ENCODE measurements at places on chromosomes 2 and 18.

- no peak for DNase-seq
Measured at GRCh38 chr2:7860693-7861092, 821.2 kb upstream of the ID2 start.

GRCh38 chr2:45259547-45260160 is 250.4 kb upstream of the SIX2 start:
- DNase-seq, result no peak

- no peak for DNase-seq
Measured at GRCh38 chr2:203578759-203579643, 43.9 kb upstream of the RAPH1 start.

- DNase-seq, result no peak
Measured at GRCh38 chr2:238971318-238972145, 123.6 kb downstream of the TWIST2 start.

DNA sequence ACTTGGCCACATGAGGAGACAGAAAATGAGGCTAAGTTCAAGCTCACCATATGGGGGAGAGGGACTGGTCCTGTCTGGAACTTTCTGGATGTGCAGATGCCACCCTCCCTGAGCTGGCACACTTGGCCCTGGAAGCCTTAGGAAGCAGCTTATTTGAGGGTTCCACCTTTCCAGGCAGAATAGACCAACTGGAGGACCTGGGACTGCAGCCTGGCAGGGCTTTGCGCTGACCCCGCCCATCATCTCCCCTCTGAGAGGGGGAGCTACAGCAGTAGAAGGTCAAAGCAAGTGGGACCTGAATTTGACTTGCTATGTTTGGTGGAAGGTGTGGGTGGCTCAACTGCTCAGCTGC is 39.5 kb downstream of the TMEM17 start:
- DNase-seq, result no peak

DNA sequence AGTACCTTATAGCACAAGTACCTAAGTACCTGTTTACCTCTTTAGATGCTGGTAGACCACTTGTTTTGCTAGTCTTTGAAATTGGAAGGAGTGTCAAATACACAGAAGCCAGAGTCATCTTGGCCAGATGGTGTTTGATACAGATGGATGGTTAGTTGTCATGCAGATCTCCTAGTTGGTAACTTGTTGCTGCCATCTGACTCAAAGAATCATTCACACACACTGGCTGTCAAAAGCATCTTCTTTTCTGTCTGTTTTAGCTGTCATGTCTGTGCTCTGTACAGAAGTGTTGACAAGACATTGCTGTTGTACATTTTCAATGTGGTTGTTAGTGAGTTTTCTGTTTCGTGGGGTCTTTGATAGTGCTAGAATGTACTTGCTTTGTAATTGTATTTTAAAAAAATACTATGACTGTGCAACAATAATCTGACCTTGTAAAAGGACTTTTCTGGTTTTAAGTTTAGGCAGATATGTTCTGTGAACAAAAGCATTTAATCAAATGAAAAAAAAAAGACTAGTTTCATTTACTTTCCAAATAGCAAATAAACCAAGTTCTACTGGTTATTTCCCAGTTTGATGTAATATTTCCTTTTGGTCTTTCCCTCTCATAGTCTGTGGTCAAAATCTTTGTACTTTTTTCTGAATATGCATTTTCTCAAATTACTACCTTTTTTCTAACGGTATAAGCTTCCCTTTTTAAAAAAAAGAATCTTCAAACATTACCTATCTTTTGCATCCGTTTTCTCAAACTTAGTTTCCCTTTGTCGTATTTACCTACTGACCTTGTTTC is 39.9 kb downstream of the TANK start:
- no peak for DNase-seq

GRCh38 chr2:7014174-7014640 is 97.0 kb downstream of the RNF144A start:
- no peak for DNase-seq

DNA sequence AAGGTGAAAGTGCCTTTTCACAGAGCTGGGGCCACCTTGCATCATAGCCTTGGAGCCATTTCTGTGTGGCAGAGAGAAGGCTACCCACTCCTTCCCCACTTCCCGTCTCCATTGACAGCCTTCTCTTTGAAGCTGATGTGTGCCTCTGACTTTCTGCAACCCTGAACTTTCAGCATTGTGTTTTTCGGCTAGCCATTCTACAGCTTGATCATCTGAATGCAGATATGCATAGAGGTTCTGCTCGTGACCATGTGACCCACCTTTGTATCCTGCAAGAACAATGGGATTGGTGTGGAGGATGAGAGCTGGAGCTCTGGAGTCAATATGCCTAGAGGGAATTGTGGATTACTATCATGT is 69.1 kb upstream of the KCNE4 start:
- DNase-seq, result no peak

GRCh38 chr2:45397292-45397691 is 213.8 kb downstream of the SRBD1 start:
- DNase-seq, result no peak

DNA sequence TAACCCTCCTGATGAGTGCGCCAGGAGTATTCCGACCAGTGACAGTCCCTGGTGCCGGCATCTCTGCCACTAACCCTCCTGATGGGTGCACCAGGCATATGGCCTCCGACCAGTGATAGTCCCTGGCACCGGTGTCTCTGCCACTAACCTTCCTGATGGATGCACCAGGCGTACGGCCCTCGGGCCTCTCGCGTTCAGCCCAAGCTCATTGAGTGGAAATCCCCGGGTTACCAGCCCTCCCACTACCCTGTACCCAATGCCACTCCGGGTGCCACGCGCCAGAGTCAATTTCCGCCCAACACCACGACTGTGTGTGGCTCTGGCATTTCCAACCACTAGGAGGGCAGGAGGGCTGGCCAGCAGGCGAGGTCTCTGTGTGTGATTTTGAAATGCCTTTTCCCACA is 11.7 kb upstream of the GPC1 start:
- no peak for DNase-seq

DNA sequence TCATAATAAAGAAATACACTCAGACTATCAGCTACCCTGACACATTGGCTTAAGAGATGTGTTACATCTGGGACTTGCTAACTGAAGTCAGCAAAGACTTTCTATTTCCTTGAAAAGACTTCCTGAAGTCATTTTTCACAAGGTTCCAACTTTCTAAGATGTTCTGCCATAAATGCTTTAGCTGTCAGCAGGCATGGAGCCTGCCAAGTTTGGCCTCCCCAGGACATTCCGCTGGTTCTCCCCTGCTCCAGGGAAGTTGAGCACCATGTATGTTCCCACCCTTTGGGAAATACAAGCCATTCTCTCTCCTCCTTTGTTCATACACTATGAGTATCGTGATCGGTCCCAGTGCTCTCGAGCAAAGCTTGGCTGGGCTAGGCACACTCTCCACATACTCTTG is 202.7 kb upstream of the CCDC68 start:
- no peak for DNase-seq

GRCh38 chr18:45277908-45278307 is 337.4 kb upstream of the SLC14A2 start:
- DNase-seq, result no peak

DNA sequence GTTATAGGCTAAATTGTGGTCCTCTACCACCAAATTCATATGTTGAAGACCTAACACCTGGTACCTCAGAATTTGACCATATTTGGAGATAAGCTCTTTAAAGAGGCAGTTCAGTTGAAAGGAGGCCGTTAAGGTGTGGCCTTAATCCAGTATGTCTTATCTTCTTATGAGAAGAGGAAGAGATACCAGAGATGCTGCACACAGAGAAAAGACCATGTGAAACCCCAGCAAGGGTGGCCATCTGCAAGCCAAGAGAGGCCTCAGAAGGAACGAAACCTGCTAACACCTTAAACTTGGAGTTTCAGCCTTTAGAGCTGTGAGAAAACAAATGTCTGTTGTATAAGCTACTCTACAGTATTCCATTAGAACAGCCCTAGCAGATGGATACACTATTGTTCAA is 528.1 kb upstream of the DCC start:
- no peak for DNase-seq

DNA sequence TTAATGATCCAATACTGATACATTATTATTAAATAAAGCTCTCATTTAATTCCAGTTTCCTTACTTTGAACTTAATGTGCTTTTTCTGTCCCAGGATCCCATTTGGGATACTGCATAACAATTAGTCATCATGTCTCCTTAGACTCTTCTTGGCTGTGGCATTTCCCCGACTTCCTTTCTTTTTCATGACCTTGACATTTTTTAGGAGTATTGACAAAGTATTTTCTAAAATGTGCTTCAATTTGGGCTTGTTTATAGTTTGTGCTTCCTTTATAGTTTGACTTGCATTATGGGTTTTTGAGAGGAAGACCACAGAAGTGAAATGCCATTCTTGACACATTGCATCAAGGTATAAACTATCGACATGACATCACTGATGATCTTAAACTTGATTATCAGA is 46.1 kb upstream of the KIF5C start:
- DNase-seq, result no peak

DNA sequence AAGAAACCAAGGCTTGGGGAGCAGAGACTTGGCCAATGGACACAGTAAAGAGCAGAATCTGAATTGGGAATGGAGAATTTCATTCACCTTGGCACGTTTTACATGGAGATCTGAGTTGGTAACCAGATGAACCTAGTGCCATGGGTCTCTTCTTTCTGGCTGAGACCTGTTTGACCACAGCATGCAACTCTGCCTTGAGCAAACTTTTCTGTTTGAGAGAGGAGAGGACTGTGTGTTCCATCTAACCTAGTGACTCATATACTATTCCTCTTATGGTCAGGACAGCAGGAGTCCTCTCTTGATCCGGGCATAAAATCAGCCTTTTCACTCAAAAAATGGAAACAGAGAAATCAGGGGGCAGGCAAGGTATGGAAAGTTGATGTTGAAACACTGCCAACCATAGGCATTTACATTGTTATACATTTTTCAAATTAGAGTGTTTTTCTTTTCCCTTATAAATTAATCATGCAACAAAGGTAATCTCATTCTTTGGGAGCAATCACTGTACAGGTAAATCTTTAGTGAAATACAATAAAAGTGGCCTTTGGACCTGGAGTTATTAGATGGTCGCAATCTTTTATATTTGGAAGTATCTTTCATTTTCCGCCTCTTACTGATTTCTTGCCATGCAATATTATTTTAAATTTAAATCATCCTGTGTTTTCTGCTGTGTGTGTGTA is 86.7 kb downstream of the NRP2 start:
- DNase-seq, result no peak

DNA sequence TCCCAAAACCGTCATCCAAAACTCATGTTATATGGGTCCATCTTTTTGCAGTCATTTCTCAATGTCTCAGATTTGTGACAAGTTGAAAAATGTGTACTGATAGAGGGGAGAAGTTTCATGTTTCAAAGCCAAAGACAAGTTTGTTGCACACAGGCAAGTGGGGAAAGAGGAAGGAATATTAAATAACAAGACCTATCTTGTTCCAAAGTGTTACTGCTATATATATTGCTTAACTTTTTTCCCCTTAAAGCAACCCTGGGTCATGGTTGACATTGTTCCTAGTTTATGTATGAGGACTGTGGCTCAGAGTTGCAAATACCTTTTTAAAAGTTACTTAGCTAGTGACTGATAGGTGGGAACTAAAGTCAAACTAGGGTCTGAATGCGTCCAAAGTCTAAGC is 1.7 kb downstream of the ITGA4 start:
- DNase-seq, result no peak

- no peak for DNase-seq
Measured at GRCh38 chr2:38187541-38188011, 111.6 kb upstream of the CYP1B1 start.

DNA sequence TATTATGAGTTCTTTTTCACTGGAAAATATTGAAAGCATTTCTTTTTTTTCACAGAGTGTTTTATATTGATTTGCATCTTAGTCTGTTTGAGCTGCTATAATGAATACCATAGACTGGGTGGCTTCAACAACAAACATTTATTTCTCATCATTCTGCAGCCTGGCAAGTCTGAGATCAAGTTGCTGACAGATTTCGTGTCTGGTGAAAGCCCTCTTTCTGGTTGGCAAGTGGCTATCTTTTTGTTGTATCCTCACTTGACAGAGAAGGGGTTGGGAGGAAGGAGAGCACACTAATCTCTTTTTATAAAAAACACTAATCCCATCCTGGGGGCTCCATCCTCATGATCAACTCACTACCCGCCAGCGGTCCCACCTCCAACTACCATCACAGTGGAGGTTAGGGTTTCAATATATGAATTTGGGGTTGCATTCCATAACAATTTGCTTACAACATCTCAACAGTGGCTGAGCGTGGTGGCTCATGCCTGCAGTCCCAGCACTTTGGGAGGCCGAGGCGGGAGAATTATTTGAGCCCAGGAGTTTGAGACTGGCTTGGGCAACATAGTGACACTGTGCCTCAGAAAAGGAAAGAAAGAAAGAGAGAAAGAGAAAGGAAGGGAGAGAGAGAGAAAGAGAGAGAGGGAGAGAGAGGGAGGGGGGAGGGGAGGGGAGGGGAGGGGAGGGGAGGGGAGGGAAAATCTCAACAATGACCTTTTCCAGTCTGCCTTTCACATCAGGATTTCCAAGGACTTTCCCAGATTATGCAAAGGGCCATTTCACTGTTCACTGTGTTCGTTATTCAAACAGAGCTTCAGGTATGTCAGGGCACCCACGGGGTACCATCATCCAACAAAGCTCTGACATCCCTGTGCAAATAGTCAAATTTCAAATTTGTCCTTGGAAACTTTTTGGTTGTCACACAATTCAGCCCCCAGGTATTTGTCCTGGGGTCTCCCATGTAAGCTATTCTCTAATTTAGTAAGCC is 111.1 kb downstream of the AP1S3 start:
- DNase-seq, result no peak

GRCh38 chr2:72781480-72781879 is 44.4 kb downstream of the EXOC6B start:
- DNase-seq, result no peak

DNA sequence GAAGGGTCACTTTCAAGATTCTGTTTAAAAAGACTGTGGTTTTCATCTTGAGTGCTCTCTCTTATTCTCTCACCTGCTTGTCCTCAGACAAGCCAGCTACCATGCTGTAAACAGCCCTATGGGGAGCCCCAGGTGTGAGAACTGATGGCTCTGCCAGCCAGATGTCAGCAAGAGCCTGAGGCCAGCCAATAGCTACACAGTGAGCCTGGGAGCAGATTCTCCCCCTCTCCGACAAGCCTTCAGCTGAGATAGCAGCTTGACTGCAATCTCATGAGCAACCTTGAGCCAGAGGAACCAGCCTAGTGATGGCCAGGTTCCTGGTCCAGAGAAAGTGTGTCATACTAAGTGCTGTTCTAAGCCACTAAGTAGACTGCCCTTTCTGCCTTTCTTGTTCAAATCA is 272.1 kb downstream of the NAPG start:
- DNase-seq, result no peak

DNA sequence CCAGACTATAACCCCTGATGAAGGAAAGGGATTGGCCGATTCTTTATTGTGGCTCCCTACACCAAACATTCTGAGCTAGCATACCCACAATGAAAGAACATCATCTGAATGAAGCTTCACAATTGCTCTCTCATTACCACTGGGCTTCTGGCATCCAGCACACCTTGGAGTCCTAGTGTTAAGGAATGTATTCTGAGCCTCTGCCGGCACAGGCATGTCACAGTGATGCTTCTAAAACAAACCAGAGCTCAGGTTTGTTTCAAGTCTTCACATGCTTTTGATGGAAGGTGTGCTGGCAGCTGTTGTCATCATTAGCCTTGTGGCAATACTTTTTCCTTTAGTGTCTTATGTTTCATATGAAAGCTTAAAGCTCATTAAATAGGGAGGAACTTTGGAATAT is 76.3 kb upstream of the RBBP8 start:
- no peak for DNase-seq

All from activated CD4-positive, alpha-beta T cell treated with anti-CD3 and anti-CD28 coated beads for 1 hour (primary cell).